IMR-90 (cell line): ENCODE measurements at places on chromosomes 5 and 9. TPM values are rescaled to one million over a fixed set of nuclear protein-coding genes. Genes with fewer than 3 reads are reported as not detected.
A peak's percentile ranks its signal among the peaks of the same experiment; 100 is the strongest.

Gene IZUMO3
- not detected in 2 replicates for polyA plus RNA-seq

Gene NAIF1
- polyA plus RNA-seq = 10.1 and 10.4 TPM in 2 replicates

Gene FRRS1L
- polyA plus RNA-seq = 0.05 and 0.06 TPM in 2 replicates

Gene ACTBL2
- 0.29 and 0.52 TPM in 2 replicates for polyA plus RNA-seq

DNA sequence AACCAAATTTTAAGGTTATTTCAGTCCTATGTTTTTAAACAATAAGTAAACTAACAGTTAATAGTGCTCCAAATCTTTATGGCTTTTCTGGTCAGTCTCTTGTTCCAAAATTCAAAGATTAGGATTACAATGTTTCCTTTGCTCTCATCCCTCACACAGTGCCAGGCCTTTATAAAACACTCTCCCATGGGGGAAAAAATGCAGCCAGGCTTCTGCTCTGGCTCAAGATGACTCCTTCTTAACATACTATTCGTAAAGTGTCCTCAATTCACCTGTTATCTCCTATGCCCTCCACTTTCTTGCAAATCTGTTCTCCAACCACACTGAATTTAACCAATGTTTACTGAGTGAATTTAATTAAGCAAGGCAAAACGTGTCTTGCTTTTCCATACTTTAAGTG is 1.4 kb downstream of the CEP120 start:
- no peaks in the 10 kb centered on the region; the same call in 1 of the 2 replicates for H3K4me1 ChIP-seq
- DNase-seq = no peak
- no peak overlapping the region for H3K27ac ChIP-seq
- H3K36me3 ChIP-seq = peaks cover 4% of the 10 kb centered on the region
- peak overlapping the region; percentile 87; the same call in 1 of the 2 replicates for H3K4me3 ChIP-seq

DNA sequence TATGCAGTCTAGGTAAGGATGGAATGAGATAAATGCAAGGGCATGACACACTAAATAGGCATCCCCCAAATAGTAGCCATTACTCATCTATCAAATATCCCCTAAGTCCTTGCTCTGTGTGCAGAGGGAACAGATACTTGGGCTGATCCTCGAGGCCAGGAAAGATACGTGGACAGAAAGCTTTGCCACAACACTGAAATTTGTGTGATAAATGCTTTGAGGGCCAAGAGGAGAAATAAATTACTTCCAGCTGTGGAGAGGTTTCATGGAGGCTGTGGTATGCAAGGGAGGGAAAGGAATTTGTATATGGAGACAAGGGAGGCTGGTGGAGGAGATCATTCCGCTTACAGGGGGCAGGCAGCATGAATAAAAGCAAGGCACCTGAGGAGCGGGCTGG is 18.5 kb downstream of the ATOX1 start:
- peaks cover 18% of the 10 kb centered on the region for H3K4me1 ChIP-seq
- peak overlapping the region; percentile 100 for H3K27ac ChIP-seq
- H3K4me3 ChIP-seq = no peak overlapping the region
- H3K36me3 ChIP-seq = 0 out of 2 replicates have a peak, but pooled peaks cover 2% of the 10 kb centered on the region
- no peaks in the 10 kb centered on the region for H3K27me3 ChIP-seq
- DNase-seq = peak; percentile 94

- H3K4me1 ChIP-seq = peaks cover 16% of the 10 kb centered on the region; the same call in 1 of the 2 replicates
- no peaks in the 10 kb centered on the region; the same call in 1 of the 2 replicates for H3K27me3 ChIP-seq
- no peak overlapping the region for H3K27ac ChIP-seq
- peaks cover 2% of the 10 kb centered on the region; the same call in 1 of the 2 replicates for H3K36me3 ChIP-seq
- no peak for DNase-seq
These were observed 104.1 kb downstream of the ROR2 start for GRCh38 chr9:91845879-91846278.

- DNase-seq = no peak
- H3K27me3 ChIP-seq = peaks cover 2% of the 10 kb centered on the region
- H3K36me3 ChIP-seq = no peaks in the 10 kb centered on the region
These were observed 29.5 kb upstream of the ANKRD18A start for GRCh38 chr9:38649731-38650363.

DNA sequence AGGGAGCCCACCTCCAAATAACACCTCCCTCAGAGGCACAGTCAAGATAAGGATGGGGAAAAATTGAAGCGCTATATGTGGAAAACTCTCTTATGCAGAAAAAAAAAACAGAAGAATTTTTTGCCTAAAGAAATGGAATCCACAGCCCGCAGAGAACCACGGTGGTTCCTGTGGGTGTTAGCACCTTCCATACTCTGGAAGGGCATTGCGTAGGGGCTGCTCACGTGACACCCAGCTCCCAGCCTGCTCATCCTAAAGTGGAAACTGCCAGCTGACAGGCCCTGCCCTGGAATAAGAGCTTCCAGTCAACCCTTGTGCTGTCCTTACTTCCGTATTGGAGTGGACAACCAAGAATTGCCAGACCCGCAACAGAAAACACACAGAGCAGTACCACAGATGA is 142.5 kb downstream of the FSTL4 start:
- no peak for DNase-seq
- H3K36me3 ChIP-seq = no peaks in the 10 kb centered on the region
- peaks cover 4% of the 10 kb centered on the region for H3K27me3 ChIP-seq
- no peak overlapping the region for H3K27ac ChIP-seq

- H3K27me3 ChIP-seq = no peaks in the 10 kb centered on the region
- no peaks in the 10 kb centered on the region for H3K36me3 ChIP-seq
- no peak overlapping the region for H3K27ac ChIP-seq
- no peak for DNase-seq
- no peak overlapping the region for H3K4me3 ChIP-seq
These were observed 50.9 kb downstream of the PLPP1 start for GRCh38 chr5:55483885-55484284.

DNA sequence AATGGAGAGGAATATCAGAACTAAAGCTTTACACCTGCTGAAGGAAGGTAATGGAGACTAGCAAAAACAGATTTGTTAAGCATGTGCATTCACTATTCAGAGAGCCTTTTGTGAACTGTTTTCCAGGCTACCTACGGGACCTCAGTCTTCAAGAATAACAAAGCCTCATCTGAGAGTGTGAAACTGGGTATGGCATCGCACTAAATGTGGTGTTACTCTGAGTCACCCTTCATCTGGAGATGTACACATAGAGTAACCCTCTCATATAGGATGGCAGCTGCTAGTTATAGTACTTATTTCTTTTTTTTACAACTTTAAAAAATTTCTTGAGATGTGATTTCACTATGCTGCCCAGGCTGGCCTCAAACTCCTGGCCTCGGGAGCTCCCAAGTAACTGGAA is 306.8 kb downstream of the ZNF608 start:
- H3K27ac ChIP-seq = no peak overlapping the region
- no peak overlapping the region for H3K4me3 ChIP-seq

- H3K36me3 ChIP-seq = peaks cover 3% of the 10 kb centered on the region; the same call in 1 of the 2 replicates
- H3K4me1 ChIP-seq = peaks cover 8% of the 10 kb centered on the region; the same call in 1 of the 2 replicates
- peak; percentile 37 for DNase-seq
These were observed 3.9 kb downstream of the CDKN2B start for GRCh38 chr9:22005021-22005701.

DNA sequence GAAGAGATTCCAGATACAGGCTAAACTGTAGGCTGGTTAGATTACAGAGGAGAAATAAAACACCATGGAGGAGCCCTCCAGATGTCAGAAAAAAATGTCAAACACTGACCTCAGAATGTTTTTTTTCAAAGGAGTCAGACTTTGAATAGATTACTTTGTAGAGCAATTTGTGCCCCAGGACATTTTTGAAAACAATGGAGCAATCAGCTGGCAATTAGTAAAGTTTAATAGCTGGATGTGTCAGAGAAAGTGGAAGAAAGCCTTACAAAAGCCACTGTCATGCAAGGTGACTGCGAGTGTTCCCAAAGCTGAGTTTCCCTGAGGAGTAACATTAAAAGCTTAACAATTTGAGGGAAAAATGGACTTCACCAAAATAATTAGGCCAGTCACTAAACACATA is 417.8 kb upstream of the CTNND2 start:
- no peak overlapping the region for H3K27ac ChIP-seq
- DNase-seq = no peak
- no peak overlapping the region for H3K4me3 ChIP-seq
- H3K4me1 ChIP-seq = no peaks in the 10 kb centered on the region
- no peaks in the 10 kb centered on the region for H3K36me3 ChIP-seq

- peaks cover 8% of the 10 kb centered on the region for H3K4me1 ChIP-seq
- no peak overlapping the region for H3K27ac ChIP-seq
- no peaks in the 10 kb centered on the region for H3K27me3 ChIP-seq
These were observed 29.3 kb downstream of the ERAP1 start for GRCh38 chr5:96778409-96778808.

DNA sequence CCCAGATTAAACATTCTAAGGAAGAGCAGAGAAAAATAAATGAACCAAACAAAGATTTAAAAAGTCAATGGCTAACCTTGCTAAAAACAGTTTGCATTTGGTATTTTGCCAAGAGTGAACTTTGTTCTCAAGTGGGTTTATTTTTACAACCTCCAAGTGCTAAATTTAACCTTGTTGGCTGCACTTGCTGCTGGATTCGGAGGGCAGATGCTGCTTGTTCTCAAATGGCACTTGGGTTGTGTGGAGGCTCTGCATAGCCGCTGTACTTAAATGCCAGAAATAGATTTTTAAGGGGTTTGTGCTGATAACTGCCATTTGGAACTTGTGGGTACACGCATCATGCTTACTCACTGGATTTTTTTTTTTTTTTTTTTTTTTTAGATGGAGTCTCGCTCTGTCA is 13.3 kb upstream of the SPATA24 start:
- H3K36me3 ChIP-seq = peaks cover 23% of the 10 kb centered on the region
- no peaks in the 10 kb centered on the region for H3K27me3 ChIP-seq
- no peak overlapping the region for H3K27ac ChIP-seq
- H3K4me1 ChIP-seq = peaks cover 7% of the 10 kb centered on the region; the same call in 1 of the 2 replicates

GRCh38 chr9:69513141-69513820 is 158.9 kb downstream of the APBA1 start:
- no peak for DNase-seq
- H3K36me3 ChIP-seq = peaks cover 6% of the 10 kb centered on the region
- no peaks in the 10 kb centered on the region for H3K4me1 ChIP-seq
- H3K27me3 ChIP-seq = no peaks in the 10 kb centered on the region

DNA sequence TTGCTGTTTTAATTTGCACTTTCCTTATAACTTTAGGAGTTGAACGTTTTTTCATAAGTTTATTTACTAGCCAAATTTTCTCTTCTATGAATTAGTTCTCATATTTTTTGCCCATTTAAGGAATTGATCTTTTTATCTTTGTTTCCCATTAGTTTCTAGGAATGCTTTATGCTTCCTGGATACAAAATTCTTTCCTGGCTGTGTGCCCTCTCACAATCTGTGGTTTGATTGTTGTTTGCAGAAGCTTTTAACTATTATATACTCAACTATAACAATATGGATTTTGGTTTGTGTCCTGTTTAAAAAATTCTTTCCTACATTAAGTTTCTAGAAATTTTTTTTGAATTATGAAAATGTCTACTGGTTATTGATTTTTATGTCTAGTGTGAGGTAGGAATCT is 206.3 kb downstream of the CSNK1G3 start:
- peak; percentile 17 for DNase-seq
- no peak overlapping the region for H3K4me3 ChIP-seq
- peaks cover 4% of the 10 kb centered on the region; the same call in 1 of the 2 replicates for H3K4me1 ChIP-seq
- H3K27me3 ChIP-seq = no peaks in the 10 kb centered on the region
- H3K27ac ChIP-seq = no peak overlapping the region

DNA sequence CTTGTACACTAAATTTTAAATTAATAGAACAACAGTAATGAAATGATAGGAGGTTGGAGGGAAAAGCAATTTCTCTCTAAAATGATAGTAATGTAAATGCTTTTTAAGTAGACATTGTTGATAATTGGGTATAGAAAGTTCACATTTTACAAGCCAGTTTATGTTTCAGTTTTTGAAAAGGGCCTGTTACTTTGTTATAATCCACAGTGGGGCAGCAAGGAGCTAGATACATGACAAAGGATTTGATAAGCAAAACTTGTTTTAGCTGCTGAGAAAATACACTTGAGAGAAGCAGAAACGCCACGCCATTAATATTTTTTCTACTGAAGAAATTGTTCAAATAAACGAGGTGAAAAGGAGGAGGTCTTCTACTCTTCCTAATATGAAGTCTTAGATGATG is 30.2 kb downstream of the SREK1 start:
- H3K4me3 ChIP-seq = no peak overlapping the region
- H3K27me3 ChIP-seq = no peaks in the 10 kb centered on the region
- no peaks in the 10 kb centered on the region for H3K4me1 ChIP-seq
- DNase-seq = peak; percentile 47
- H3K36me3 ChIP-seq = peaks cover 12% of the 10 kb centered on the region

DNA sequence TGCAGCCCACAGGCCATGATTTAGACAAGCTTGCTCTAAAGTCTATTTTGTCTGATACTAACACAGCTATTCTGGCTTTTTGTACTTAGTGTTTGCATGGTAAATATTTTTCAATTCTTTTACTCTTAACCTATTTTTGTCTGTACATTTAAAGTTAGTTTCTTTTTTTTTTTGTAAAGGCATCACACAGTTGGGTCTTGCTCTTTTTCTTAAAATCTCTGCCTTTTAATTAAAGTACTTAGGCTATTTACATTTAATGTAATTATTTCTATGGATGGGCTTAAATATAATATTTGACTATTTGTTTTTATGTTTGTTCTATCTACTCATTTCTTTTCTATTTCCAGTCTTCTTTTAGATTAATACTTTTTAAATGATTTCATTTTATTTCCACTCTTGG is 49.7 kb upstream of the MAST4 start:
- no peaks in the 10 kb centered on the region for H3K36me3 ChIP-seq
- H3K27me3 ChIP-seq = no peaks in the 10 kb centered on the region
- no peak overlapping the region for H3K4me3 ChIP-seq
- no peak overlapping the region for H3K27ac ChIP-seq
- no peak for DNase-seq

DNA sequence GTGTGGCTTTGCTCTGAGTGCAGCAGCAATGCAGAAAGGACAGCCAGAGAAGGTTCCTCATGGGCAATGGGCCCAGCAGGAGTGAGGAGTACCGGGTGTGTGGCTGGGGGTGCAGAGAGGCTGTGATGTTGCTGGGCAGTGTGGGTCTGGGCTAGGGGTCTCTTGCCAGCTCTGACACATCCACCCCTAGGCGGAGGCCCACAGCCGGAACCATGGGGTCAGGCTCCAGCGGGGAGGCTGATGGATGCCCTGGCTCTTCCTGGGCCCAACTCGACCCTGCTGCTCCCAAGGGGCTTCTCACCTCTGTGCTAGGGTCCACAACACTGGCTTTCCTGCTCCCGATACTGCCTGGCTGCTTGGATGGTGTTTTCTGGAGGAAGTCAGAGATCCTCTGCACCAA is 19.9 kb downstream of the TBC1D9B start:
- H3K4me1 ChIP-seq = no peaks in the 10 kb centered on the region
- H3K4me3 ChIP-seq = no peak overlapping the region
- peaks cover 83% of the 10 kb centered on the region for H3K36me3 ChIP-seq
- no peak overlapping the region for H3K27ac ChIP-seq

DNA sequence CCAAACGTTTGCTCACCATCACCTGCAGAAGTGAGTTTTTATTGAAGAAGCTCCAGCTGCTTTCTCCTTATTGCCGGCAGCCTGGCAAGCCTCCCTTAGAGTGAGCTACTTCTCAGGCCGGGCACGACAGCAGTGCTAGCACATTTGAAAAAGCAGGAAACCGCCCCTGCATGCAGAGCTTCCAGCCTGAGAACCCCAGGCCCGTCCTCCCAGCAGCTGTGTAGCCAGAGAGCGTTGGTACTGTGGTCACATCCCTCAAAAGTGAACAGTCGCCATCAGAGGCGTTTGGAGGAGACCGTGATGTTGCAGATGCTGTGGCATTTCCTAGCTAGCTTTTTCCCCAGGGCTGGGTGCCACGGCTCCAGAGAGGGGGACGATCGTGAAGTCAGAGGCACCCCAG is 23.5 kb downstream of the SLC25A25 start:
- no peak for DNase-seq
- H3K27me3 ChIP-seq = no peaks in the 10 kb centered on the region
- peaks cover 29% of the 10 kb centered on the region for H3K4me1 ChIP-seq
- H3K4me3 ChIP-seq = no peak overlapping the region
- peak overlapping the region; percentile 23; the same call in 1 of the 2 replicates for H3K27ac ChIP-seq

GRCh38 chr5:150036513-150036912 is 36.0 kb downstream of the HMGXB3 start:
- H3K4me1 ChIP-seq = 0 out of 2 replicates have a peak, but pooled peaks cover 4% of the 10 kb centered on the region
- H3K36me3 ChIP-seq = peaks cover 44% of the 10 kb centered on the region
- H3K27me3 ChIP-seq = no peaks in the 10 kb centered on the region
- H3K4me3 ChIP-seq = no peak overlapping the region
- no peak overlapping the region for H3K27ac ChIP-seq
